ENCODE measurements at places on chromosomes 5 and 9.

DNA sequence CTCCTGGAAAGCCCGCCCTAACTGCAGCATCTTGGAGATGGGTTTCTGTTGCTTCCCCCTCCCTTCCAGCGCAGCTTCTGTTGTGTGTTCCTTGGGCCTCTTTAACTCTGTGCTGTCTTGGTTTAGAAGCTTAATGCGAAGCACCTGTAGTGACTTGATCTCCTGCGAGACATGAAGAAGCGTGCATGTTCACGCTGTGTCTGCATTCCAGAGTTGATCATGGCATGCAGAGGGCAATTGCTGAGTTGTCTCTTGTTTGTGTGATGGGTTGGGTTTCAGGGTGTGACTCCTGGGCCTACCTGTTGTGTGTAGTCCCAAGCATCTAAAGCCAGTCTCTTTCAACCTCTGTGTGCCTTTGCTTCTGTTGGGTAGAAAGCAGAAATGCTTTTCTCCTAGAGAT, 155.6 kb downstream of the SMARCA2 start:
- no peak for DNase-seq

DNA sequence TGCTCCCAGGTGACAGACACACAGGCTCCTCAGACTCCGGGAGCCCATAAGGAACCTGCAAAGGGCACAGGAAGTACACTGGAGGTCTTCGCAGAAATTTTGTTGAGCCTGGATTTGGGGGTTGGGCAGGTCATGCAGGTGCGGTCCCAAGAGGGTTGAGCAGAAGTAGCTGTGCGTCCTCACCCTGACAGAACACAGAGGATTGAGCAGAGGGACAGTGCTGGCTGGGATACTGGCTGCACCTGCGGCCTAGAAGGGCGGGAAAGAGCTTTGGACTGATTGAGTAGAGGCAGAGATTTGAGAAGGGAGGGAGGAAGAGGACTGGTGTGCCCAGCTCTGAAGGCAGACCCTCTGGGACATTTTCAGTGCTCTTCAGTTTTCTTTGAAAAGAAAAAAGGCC, 65.4 kb downstream of the PTPDC1 start:
- no peak for DNase-seq

GRCh38 chr9:78307360-78307759, 10.4 kb downstream of the PSAT1 start:
- DNase-seq, result no peak

GRCh38 chr5:124868676-124869075, 122.2 kb upstream of the ZNF608 start:
- DNase-seq, result no peak

DNA sequence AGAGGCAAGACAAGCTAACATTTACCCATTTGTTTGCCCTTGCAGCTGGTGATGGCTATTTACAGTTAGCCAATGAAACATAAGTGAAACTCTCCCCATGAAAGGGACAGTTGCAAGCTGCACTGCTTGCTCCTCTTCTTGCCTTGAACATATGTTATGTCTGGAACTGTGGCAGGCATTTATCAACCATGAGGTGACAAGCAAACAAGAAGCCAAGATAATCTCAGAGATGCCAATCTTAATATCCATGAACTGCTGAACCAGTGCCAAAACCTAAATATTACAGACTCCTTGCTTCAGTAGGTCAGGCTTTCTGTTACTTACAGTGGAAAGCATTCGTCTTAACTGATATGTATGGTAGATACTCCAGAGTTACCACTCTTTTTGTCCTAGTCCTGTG, 133.4 kb downstream of the ACTBL2 start:
- DNase-seq, result no peak

DNA sequence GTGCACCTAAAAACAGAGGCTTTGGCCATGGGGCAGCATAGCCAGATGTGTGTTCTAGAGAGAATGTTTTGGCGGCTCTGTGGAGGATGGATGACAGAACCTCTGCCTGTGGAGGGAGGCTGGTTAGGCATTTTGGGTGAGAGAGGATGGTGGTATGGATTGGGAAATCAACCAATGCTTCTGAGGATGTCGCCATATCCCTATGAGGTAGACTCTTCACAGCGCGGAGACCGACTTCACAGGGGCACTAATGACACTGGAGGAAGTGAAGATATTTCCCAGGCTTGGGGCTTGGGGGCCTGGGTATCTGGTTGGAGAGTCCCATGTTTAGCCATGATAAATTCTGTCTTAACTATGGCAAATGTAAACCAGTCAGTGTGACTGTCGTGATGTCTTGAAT, 140.6 kb upstream of the KLF4 start:
- no peak for DNase-seq

DNA sequence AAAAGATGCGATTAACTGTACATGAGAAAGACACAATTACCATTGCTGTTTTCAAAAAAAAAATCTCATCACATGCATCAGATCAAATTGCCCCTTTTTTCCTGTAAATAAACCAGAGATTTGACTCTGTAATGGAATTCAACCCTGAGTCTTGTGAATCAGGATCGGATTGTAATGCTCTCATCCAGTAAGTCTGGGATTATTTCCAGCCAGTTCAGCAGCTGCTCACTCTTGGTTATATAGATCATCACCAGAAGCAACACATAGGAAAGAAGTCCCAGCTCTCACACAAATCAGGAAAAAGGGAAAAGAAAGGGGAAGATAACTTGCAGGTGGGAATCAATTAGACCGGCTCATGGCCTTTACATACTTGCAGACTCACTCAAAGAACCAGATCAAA, 97.8 kb upstream of the SPOCK1 start:
- DNase-seq, result no peak

GRCh38 chr9:123401879-123402513, 46.0 kb downstream of the CRB2 start:
- no peak for DNase-seq

GRCh38 chr9:121253821-121254501, 14.0 kb upstream of the GSN start:
- DNase-seq, result no peak

DNA sequence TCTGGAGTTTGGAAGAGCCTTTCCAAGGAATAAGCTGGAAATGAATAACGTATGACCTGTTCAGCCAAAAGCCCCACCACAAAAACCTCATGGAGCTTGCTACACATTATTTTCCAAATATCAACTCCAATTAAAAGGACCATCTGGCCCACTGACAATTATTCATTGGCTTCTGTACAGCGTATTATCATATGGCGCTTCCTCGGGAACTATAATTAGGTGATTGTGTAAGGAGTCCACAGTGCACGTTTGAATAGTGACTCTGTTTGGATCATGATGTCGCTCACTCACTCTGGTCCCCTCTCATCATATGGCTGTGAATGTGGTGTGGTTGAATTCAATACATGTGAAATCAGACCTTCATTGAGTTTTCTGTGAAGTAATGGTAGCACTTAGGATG, 52.1 kb downstream of the GDNF start:
- no peak for DNase-seq

DNA sequence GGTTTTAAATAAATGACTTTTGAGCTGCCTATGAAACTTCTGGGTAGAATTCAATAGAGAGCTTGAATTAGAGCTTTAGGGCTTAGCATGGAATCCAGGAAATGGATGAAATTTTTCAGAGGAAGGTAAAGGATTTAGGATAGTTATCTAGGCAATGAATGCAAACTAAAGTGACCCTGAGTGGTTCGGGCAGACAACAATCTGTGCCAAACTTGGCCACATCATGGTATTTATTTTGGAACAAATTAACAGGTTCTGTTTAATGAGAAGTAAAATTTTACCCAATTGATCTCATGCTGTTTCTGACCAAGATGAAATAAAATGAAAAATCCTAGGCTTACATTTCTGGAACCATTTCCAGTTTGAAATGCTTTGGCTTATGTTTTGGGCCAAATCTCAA, 934.4 kb downstream of the MAT2B start:
- no peak for DNase-seq

GRCh38 chr5:125981016-125981415, 442.2 kb upstream of the GRAMD2B start:
- DNase-seq, result no peak

DNA sequence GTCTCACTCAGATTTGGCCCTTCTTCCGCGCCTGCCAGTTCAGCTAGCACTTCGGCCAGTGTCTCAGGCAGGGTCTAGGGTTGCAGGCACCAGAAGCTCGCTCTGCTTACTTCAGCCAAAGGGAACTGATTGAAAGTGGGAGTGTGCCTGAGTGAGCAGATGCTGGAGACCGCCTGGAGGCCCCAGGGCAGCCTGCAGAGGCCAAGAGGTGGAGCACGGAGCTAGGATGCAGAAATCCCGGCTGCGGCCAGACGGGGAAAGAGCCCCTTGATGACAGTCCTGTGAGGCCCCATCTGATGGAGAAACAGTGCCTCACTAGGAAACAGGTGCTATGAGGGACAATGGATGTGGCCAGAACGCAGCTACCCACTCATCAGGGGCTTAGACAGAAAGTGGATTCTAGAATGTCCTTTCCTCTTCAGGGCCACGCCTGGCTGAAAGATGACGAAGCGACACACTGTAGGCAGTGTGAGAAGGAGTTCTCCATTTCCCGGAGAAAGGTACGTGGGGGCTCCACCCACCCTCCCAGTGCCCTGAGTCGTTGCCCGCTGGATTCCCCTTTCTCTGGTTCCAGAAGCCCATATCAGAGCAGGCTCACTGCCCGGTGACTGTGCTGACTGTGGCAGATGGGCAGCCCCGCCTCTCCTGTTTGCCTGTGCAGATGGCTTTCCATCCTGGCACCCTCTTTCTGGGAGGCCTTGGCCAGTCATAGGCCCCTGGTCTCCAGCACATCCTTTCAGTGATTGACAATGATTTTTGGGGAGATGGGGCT, 16.1 kb downstream of the HNRNPH1 start:
- no peak for DNase-seq

- DNase-seq, result no peak
These were observed 63.5 kb downstream of the GADD45G start for GRCh38 chr9:89668216-89668865.

- DNase-seq, result no peak
These were observed 42.3 kb upstream of the NEK6 start for GRCh38 chr9:124215368-124215910.

DNA sequence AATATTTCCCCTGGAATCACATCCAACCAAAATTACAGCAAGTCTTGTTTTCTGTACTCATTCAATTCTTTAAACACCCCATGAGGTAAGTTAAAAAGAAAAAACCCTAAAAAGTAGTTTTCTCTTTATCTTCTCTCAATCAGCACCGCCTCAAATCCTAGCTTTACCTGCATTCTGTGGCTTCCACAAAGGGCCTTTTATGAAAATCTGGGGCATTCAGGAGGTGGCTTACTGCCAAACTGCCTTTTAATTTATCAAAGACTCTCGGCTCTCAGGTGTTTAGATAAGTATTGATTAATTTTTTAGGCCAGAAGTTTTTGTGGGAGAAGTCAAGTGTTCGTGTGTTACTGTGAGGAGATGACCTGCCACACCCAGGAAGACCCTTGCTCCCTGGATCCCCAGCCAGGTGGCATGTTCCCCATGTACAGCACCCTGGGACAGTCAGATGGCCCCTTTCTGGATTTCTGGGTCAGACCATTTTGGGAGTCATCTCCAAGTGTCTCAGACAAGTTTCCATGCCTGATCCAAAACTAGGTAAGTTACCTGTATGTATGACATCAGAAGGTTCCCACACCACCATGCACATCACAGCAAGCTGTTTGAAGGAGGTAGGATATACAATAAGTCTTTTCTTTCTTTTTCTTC, 6.2 kb upstream of the TMEM171 start:
- DNase-seq, result no peak

GRCh38 chr5:15991586-15991985, 188.0 kb downstream of the MARCHF11 start:
- DNase-seq, result no peak

GRCh38 chr9:4496497-4496896, 6.2 kb downstream of the SLC1A1 start:
- DNase-seq, result no peak

DNA sequence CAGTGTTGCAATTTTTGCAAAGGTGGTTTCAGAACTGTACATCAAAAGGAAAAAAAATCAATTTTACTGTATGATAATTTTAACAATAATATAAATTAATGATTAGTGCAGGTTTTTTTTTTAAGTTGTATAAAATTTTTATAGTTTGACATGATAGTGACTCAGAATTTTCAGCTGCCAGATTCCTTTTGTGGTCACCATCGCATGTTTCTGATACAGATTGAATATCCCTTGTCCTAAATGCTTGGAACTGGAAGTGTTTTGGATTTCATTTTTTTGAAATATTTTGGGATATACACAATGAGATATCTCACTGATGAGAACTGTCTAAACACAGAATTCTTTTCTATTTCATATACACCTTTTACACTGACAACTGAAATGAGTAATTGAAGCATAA, 361.3 kb downstream of the RAB3C start:
- DNase-seq, result no peak

DNA sequence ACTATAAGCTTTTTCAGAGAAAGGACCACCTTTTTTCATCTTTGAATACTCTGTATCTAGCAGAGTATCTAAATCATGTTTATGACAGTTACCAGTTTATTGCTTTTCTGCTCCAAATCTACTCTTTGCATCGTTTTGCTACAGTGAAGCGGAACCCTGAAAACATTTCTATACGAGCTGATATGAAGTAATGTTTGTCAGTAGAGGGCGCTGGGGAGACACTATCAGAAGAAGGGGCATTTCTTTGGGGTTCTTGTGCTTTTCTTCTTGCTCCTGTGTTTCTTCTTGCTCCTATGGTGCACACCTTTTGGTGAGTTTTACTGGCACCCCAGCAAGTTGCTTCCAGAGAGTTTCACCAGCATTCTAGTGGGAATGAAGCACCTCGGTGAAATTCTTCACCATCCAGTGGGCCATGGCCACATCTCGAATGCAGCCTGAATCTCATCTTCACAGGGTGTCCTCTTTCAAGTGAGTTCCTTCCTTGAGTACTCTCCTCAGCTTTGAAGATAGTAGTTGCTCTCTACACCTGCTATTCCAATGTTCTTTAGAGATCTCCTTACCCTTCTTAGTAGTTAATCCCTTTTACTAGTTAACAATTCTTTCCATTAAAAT, 98.4 kb downstream of the FGF1 start:
- peak; percentile 9 for DNase-seq

DNA sequence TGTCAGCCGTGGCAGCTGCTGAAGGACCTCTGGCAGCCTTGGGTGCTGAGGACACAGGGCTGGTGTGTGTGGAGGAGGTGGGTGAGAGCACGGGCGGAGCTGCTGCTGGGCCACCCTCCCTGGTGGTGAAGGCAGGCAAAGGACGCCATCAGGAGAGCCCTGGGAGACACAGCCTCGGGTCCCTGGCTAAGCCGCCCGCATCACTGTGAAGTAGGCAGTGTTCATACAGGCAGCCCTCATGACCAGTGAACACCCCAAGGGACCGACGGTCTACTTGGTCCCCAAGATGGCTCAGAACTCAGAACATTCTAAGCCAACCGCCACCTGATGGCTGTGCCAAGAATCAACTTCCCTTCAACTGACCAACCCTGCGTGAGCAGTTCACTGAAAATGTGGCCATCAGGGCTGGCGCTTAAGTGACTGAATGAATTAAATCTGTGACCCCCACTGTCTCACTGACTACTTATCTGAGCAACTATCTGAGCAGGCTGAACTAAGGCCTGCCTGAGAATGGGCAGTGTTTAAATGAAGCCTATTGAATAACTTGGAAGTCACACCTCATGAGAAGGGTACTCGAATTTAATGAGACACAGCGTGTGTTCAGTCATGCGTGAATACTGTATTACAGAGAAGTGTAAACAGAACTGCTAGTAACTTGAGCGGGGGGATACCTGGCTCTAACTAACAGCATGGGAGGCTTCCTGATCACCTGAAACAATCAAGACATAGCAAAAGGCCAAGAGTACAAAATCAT, 54.7 kb upstream of the SIMC1 start:
- DNase-seq, result no peak
